CD4-positive, alpha-beta T cell treated with Interleukin-10 for 1 hour (primary cell): ENCODE measurements at places on chromosomes 3 and 15.

DNA sequence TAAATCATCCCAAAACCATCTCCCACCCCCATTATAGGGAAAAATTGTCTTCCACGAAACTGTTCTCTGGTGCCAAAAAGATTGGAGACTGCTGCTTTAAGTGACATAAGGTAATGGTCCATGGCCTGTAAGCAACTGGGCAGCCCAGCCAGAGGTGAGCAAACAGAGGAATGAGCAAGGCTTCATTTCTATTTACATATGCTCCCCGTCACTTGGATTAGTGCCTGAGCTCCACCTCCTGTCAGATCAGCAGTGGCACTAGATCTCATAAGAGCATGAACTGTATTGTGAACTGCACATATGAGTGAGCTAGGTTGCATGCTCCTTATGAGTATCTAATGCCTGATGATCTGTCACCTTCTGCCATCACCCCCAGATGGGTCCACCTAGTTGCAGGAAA, 1159.8 kb upstream of the ALCAM start:
- DNase-seq = no peak

- no peak for DNase-seq
Observed at GRCh38 chr3:70532806-70533205, 220.4 kb upstream of the MDFIC2 start.

- no peak for DNase-seq
Observed at GRCh38 chr3:184237807-184238206, 8.4 kb downstream of the VWA5B2 start.

DNA sequence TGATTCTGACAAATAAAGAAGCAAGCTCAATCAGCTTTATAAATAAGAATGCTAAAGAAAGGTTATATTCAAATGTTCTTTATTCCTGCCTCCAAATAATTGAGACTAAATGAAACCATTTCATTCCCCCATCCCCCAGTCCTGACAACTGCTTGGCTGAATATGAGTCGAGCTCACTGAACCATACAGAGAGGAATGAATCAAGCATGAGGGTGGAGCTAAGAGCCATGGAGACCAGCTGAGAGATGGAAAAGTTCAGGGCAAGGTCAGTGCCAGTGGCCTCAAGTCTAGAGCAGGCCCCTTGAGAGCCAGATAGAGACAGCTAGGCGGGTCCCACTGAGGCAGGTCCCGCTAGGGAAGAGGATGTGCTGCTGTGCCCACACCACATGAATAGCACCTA, 188.7 kb upstream of the EIF1B start:
- no peak for DNase-seq

DNA sequence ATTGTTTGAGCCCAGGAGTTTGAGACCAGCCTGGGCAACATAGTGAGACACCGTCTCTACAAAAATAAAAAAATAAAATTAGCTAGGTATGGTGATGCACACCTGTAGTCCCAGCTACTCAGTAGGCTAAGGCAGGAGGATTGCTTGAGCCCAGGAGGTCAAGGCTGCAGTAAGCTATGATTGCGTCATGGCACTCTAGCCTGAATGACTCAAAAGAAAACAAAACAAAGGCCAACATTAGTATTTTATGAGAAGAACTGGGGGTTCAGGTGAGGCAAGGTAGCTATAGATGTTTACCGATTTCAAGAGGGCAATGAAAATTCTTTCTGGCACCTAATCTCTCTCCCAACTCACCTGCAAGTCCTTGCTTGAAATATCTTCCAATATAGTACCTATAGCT, 77.2 kb downstream of the GREM1 start:
- DNase-seq = no peak

- DNase-seq = no peak
Observed at GRCh38 chr3:65148687-65149086, 460.9 kb upstream of the ADAMTS9 start.

- no peak for DNase-seq
Observed at GRCh38 chr15:79440355-79440908, 8.3 kb downstream of the MINAR1 start.

DNA sequence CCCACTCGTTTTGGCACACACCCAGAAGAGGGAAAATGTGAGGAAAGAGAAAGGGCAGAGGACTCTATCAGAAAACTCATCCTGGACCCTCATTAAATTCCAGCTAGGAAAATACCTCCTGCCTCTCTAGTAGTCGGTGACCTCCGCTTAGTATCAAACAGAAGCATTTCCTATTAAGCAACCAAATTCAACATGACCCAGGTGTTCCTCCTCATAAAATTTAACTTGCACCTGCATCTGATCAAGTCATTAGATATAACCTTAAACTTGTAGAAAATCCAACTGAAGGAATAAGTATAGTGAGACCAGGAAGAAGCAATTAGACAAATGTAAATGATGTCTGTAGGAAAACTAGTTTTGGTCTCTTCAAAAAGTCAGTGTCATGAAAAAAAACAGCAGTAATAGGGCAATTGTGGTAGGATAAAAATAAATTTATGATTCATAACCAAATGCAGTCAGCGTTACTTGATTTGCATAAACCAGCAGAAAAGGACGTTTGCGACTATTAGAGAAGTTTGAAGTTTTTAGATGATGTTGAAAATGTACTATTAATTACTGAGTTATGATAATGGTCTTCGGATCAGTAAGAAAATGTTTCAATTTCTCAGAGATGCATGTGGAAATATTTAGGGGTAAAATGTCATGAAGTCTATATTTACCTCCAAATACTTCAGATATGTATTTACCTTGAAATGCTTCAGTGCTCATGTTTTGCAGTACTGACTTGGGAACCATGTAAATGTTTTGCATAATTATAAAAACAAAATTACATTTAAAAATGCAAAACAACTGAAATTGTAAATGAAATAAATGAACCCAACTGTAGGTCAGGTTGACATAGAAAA, 44.6 kb downstream of the LDHAL6B start:
- DNase-seq = no peak

- peak; percentile 50 for DNase-seq
Observed at GRCh38 chr3:71495708-71496472, 87.6 kb downstream of the FOXP1 start.

DNA sequence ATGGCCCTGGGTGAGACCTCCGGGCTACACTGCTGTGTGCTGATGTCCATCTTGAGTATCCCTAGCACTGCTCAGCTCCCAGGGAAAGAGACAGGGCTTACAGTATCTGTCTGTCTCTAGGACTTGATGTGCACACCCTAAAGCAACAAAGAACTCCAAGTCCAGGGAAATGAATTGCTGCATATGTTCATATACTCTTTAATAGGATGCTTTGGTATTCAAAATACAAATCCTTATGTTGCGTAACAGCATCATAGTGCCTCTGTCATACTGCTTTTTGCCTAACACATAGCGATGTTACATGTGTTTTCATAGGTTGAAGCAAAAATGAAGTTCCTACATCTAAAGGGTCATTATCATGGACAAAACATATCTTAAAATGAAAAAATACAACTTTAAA, 299.9 kb downstream of the SLC9A9 start:
- no peak for DNase-seq

DNA sequence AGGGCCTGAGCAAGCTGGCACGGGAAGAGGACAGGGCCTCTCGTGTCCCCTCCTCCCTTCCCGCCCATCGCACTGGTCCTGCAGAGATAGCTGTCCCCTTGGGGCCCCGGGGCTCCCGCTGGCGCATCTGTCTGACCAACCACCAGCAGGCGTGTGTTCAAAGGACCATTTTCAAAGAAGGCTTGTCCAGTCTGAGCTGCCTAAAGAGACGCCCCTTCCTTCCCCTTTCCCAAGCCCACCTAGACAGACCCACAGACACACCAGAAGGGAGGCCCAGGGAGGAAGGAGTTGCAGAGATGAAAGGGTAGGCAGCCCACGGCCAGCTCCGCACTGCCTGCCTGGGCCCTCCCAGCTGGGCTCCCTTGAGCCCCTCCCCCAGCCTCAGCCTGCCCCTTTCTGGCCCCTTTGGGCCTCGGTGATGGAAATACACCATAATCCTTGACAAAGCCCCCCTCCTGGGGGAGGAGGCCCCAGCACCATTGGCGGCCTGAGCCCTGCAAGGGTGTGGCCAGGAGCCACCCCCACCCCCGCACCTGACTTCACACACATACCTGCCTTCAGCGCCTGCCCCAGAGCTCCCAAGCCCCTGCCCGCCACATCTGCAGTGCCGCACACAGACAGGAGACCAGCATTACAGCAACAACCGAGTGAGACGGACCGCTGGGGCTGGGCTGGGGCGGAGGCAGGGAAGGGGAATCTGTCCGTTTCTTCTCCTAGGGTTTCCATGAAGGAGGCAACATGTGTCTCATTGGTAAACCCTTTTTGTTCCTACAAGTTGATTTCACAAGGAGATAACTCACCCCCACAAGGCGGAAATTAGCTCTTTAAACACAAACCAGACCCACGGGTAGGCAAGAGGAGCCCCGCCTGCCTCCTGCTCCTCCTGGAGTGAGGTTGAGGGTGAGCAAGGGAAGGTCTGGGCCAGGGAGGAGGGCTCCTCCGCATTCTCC, at the start of gene STRA6:
TSS of gene STRA6 (minus strand) at position 336 of the 950 bp plus-strand sequence. CDS start 520 bp downstream, outside the sequence.
- DNase-seq = no peak

GRCh38 chr3:101998256-101998926, 149.1 kb downstream of the NFKBIZ start:
- no peak for DNase-seq

DNA sequence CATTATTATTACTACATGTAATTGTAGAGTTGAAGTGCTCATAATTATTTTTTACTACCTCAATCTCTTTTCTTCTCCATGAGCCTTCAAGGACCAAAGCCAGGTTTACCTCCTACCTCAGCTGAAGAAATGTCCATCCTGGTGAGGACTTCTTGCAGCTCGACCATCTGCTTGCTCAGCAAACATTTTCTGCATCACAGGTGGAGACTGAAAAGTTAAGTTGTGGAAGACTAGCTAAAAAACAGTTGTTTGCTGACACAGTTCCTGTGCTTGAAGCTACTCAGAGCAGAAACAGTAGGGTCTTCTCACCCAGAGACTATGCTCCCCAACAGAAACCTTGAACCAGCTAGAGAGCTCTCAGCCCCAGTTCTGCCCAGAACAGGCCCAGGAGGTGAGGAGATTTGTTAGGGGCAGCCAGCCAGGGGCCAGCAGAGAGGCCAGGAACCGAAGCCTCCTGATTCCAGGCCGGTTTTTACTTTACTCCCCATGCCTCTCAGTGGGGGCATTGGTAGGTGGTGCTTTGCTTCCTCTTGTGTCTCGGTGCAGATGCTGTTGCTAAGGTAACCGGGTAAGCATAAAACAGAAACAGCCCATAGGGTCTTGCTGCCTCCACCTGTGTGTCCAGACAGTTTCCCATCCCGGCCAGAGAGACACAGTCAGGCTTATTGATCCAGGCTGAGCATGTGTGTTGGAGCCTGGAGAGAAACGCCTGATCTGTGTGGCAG, 54.9 kb downstream of the CCNL1 start:
- DNase-seq = peak; percentile 46

- no peak for DNase-seq
Observed at GRCh38 chr3:31356941-31357340, 175.8 kb upstream of the STT3B start.

GRCh38 chr3:100210772-100211135, 50.0 kb upstream of the TBC1D23 start:
- DNase-seq = peak; percentile 55

- DNase-seq = no peak
Observed at GRCh38 chr3:65548848-65549625, 489.7 kb downstream of the MAGI1 start.

- DNase-seq = no peak
Observed at GRCh38 chr3:40178012-40178594, 131.4 kb upstream of the EIF1B start.

- DNase-seq = no peak
Observed at GRCh38 chr3:10688126-10688525, 127.9 kb upstream of the SLC6A11 start.

DNA sequence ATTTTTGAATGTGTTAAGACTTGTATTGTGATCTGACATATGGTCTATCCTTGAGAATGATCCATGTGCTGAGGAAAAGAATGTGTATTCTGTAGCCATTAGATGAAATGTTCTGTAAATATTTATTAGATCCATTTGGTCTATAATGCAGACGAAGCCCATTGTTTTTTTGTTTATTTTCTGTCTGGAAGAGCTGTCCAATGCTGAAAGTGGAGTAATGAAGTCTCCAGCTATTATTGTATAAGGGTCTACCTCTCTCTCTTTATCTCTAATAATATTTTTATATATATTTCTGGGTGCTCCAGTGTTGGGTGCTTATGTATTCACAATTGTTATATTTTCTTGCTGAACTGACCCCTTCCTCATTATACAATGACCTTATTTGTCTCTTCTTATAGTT, 250.6 kb upstream of the GADL1 start:
- DNase-seq = no peak

DNA sequence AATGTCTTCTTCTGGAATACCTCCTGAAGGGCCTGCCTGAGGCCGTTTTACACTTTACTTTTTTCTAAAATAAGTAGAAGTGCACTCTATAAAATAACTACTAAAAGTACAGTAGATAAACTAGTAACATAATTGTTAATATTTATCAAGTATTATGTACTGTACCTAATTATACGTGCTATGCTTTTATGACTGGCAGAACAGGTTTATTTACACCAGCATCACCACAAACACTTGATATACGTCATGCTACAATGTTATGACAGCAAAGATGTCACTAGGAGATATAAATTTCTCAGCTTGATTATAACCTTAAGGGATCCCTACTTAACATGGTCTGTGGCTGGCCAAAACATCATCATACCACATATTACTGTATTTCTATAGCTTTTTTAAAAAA, 29.4 kb downstream of the DLG1 start:
- no peak for DNase-seq

DNA sequence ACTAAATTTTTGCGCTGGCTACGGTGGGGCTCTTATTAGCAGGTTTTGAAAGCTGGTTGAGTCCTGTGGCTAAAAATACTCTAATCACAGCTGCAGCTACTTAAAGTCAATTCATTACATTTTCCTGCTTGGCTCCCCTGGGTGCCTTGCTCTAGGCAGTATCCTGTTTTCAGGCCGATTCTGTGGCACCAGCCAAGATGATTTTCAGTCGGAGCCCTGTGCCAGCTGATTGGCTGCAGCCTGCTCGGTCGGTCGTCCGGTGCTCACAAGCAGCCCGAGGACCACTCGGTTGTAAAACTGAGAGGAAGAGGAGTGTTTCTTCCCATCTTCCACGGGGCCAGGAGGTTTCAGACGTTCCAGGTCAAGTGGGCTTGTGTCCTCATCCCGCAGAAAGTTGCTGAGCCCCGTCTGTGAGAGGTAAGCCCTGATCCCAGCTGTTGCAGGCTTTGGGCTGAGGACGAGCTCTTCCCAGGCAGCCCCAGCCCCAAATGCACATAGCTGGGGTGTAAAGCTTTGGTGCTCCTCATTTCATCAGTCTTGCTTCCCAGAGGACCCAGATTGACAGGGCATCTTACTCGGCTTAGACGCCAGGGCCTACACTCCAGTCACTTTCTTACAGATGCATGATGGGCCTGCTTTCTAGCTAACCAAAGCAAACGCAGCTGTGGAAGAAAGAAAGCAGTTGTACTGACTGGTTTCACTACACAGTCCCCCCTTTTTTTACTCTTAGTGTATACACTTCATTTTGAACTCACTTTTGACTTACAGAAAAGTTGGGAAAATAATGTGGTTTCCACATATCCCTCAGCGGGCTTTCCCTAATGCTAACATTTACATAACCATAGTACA, 15.9 kb downstream of the LYSMD4 start:
- no peak for DNase-seq
